Activated CD8-positive, alpha-beta memory T cell treated with anti-CD3 and anti-CD28 coated beads, Interleukin-2, amount 10 ng/mL, durations not matched to agents 7 days and 5 days (primary cell): ENCODE measurements at places on chromosomes 6 and 20. TPM values are rescaled to one million over a fixed set of nuclear protein-coding genes. Genes with fewer than 3 reads are reported as not detected.

DNA sequence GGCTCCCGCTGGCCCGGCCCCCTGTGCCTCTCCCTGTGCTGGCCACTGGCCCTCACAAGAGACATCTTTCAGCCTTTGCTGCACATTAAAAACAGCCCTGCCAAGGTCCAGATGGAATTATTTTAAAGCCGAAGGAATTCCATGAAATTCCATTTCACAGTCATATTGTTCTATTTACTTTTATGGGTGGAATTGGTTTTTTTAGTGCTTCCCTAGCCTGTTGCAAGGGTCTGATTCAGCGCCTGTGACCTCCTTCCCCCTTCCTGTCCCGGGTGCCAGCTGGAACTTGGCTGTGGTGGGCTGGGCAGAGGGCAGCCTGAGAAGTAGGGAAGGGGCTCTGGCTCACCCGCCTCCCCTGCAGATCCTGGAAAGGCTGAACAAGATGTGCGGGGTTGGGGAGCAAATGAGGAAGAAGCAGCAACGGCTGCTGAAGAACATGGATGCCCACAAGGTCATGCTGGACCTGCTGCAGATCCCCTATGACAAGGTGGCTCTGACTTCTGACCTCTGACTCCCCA, 34.3 kb downstream of the UQCC2 start:
- H3K4me3 ChIP-seq, result no peak overlapping the region
- no peak overlapping the region for H3K27ac ChIP-seq
- H3K4me1 ChIP-seq, result peaks cover under 1% of the 10 kb centered on the region
- H3K36me3 ChIP-seq, result peaks cover 34% of the 10 kb centered on the region
- no peaks in the 10 kb centered on the region for H3K27me3 ChIP-seq
- DNase-seq, result no peak

GRCh38 chr20:36812594-36813463, 39.3 kb upstream of the DSN1 start:
- no peak overlapping the region for H3K27ac ChIP-seq
- peaks cover 7% of the 10 kb centered on the region for H3K4me1 ChIP-seq
- H3K36me3 ChIP-seq, result no peaks in the 10 kb centered on the region
- no peaks in the 10 kb centered on the region for H3K27me3 ChIP-seq

GRCh38 chr20:6411651-6412050, 288.8 kb upstream of the FERMT1 start:
- H3K4me3 ChIP-seq, result no peak overlapping the region
- DNase-seq, result no peak
- H3K27ac ChIP-seq, result no peak overlapping the region
- no peaks in the 10 kb centered on the region for H3K36me3 ChIP-seq
- no peaks in the 10 kb centered on the region for H3K27me3 ChIP-seq

GRCh38 chr20:23437126-23437899, 2.2 kb upstream of the CSTL1 start:
- H3K4me3 ChIP-seq, result no peak overlapping the region
- no peaks in the 10 kb centered on the region for H3K4me1 ChIP-seq
- no peaks in the 10 kb centered on the region for H3K27me3 ChIP-seq
- peak; percentile 16 for DNase-seq
- H3K36me3 ChIP-seq, result no peaks in the 10 kb centered on the region

The PNLDC1 gene
- 1.4 TPM for total RNA-seq

DNA sequence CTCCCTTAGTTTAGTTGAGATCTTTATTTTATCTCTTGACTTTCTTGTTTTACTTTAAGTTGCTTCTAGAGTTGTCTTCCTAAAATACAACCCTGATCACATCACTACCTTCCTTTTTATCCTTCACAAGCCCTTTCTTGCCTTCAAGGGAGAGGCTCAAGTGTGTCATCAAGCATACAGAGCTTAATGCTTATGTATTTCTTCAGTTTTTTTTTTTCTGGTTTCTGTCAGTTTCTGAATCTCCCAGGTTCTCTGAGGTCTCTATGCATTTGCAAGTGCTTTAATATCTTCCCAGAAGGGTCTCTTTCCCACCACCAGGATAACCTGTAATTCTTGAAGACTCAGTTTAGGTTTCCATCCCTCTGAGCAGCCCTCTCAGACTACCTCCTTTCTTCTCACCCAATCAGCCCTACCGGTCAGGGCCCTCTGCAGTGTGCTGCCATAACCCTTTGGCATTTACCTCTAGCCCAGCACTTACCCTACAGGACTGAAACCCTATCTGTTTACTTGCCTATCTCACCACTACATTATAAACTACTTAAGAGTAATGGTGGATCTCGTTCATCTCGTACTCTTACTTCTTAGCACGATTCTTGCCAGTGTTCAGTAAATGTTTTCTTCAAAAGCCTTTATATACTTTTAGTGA, 36.9 kb downstream of the EYA4 start:
- H3K27me3 ChIP-seq, result no peaks in the 10 kb centered on the region
- no peak overlapping the region for H3K4me3 ChIP-seq
- H3K4me1 ChIP-seq, result no peaks in the 10 kb centered on the region
- DNase-seq, result no peak

DNA sequence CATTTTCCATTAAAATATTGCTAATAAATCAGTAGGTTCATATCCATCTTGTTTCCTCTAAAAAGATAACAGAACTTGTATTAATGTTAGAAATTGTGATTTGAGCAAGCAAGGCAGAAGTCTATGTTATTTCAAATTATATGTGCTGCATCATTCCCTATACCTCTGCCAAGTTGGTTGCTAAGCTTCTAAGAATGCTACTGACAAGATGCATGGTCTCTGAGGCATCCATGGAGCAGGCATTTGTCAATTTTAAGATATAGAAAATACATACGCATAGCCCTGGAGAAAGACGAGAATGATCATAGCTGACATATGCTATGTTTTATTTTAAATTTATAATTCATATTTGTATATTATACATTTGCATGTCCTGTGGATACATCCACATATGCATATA, 168.3 kb upstream of the THEMIS start:
- no peaks in the 10 kb centered on the region for H3K27me3 ChIP-seq
- peaks cover 2% of the 10 kb centered on the region for H3K36me3 ChIP-seq
- no peak for DNase-seq
- H3K27ac ChIP-seq, result no peak overlapping the region
- peaks cover 5% of the 10 kb centered on the region for H3K4me1 ChIP-seq

The PEDS1 gene
- 25.4 TPM for total RNA-seq

The TXLNB gene
- 0.38 TPM for total RNA-seq

GRCh38 chr6:45966340-45966739, 49.3 kb downstream of the CLIC5 start:
- no peaks in the 10 kb centered on the region for H3K36me3 ChIP-seq
- H3K27me3 ChIP-seq, result no peaks in the 10 kb centered on the region
- H3K27ac ChIP-seq, result no peak overlapping the region
- peaks cover 10% of the 10 kb centered on the region for H3K4me1 ChIP-seq
- DNase-seq, result no peak
- H3K4me3 ChIP-seq, result no peak overlapping the region

The FRK gene
- total RNA-seq, result 0.12 TPM

The VNN1 gene
- total RNA-seq, result not detected

The DEFB115 gene
- total RNA-seq, result not detected

GRCh38 chr20:61773926-61774587, 291.6 kb downstream of the TAF4 start:
- H3K36me3 ChIP-seq, result no peaks in the 10 kb centered on the region
- no peak for DNase-seq
- no peak overlapping the region for H3K27ac ChIP-seq

- DNase-seq, result no peak
- H3K4me1 ChIP-seq, result no peaks in the 10 kb centered on the region
These were observed 7.7 kb downstream of the GRIK2 start for GRCh38 chr6:101401171-101401570.

The SIRPB1 gene
- total RNA-seq, result 6.0 TPM

DNA sequence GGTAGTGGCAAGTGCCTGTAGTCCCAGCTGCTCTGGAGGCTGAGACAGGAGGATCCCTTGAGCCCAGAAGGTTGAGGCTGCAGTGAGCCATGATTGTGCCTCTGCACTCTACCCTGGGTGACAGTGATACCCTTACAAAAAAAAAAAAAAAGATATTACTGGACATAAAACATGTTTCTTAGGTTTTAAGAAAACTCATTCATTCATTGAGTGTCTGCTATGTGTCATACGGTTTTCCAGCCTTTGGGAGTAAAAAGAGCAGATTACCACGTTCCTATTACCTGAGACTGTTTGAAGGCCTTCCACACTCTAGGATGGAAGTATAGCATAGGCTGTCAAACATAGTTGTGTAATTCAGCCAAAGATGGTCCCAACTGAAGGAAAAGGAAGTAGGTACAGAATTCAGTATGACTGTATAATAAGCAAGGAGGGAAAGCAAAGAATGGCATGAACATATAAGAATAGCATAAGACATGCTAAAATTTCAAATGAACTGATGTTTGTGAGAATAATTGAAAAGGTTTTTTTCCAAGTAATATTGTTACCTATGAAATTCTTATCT, 22.0 kb downstream of the STXBP5 start:
- H3K36me3 ChIP-seq, result peaks cover 36% of the 10 kb centered on the region
- H3K4me1 ChIP-seq, result peaks cover 4% of the 10 kb centered on the region
- no peak for DNase-seq
- H3K27ac ChIP-seq, result no peak overlapping the region

The RAET1G gene
- total RNA-seq, result not detected

DNA sequence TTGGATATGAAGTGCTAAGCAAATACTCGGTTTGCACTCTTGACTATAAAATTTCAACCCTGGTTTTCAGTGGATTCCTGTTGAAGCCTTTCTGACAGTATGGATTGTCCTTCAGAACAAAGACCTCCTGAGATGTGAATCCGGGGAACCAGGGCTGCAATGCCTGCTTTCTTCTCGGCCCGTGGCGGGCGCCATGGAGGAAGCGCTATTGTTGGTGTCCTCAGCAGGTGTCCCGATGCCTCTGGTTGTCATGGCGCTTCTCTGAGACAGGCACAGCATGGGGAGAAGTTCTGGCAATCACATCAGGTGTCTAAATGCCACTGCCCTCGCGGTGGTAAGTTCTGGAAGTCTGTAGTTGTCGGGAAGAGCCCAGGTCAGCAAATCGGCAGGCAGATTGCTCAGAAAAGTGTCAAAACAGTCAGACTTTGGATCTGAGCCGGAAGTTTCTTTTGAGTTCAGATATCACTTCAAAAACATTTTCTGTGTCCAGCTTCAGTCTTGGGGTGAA, 188.5 kb downstream of the CDH4 start:
- no peak overlapping the region for H3K27ac ChIP-seq
- H3K4me1 ChIP-seq, result no peaks in the 10 kb centered on the region
- H3K4me3 ChIP-seq, result no peak overlapping the region
- H3K27me3 ChIP-seq, result no peaks in the 10 kb centered on the region

The CLPSL2 gene
- not detected for total RNA-seq

GRCh38 chr6:95948324-95948723, 67.5 kb upstream of the FUT9 start:
- no peaks in the 10 kb centered on the region for H3K4me1 ChIP-seq
- H3K4me3 ChIP-seq, result no peak overlapping the region
- no peaks in the 10 kb centered on the region for H3K36me3 ChIP-seq
- no peak for DNase-seq
- H3K27ac ChIP-seq, result no peak overlapping the region

DNA sequence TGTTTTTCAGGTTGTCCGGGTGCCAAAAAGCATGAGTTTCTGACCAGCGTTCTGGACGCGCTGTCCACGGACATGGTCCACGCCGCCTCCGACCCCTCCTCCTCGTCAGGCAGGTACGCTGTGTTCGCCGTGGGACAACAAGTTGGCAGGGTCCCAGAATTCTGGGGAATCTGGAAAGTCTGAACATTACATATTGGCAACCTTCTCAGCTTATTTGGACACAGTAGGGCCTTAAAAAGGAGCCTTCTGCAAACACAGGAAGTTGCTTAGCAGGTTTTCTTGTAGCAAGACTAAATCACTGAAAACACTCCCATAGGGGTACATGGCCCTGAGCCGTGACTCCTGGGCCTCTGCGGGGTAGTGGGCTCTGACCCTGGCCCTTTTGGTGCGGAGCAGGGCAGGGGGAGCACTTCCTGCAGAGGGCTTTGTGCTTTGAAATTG, 209.7 kb downstream of the SMOC2 start:
- no peaks in the 10 kb centered on the region for H3K27me3 ChIP-seq
- H3K27ac ChIP-seq, result no peak overlapping the region
- H3K4me1 ChIP-seq, result no peaks in the 10 kb centered on the region
- no peak overlapping the region for H3K4me3 ChIP-seq

The PROKR2 gene
- total RNA-seq, result not detected
